ENCODE measurements at places on chromosomes 3 and 15.

- no peak for DNase-seq
Measured at GRCh38 chr3:159914426-159914825, 74.2 kb upstream of the IL12A start.

- DNase-seq = no peak
Measured at GRCh38 chr3:128315313-128315712, 151.4 kb downstream of the DNAJB8 start.

DNA sequence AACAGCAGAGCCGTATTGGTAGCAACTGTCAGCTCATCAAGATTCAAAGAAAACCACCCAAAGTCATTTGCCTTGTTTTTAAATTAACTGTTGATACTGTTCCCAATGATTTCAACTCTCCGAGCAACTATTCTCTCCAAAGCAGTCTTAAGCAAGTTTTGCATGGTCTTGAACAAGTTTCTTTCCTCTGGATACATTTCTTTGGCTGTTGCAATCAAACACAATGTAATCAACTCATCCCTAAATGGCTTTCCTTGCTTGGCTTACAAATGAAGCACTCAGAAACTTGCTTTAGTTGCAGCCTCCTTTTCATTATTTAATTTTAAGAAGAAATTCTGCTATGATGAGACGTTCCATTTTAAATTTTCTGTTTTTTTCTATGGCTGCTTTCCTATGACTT is 15.5 kb upstream of the MUC13 start:
- DNase-seq = no peak

DNA sequence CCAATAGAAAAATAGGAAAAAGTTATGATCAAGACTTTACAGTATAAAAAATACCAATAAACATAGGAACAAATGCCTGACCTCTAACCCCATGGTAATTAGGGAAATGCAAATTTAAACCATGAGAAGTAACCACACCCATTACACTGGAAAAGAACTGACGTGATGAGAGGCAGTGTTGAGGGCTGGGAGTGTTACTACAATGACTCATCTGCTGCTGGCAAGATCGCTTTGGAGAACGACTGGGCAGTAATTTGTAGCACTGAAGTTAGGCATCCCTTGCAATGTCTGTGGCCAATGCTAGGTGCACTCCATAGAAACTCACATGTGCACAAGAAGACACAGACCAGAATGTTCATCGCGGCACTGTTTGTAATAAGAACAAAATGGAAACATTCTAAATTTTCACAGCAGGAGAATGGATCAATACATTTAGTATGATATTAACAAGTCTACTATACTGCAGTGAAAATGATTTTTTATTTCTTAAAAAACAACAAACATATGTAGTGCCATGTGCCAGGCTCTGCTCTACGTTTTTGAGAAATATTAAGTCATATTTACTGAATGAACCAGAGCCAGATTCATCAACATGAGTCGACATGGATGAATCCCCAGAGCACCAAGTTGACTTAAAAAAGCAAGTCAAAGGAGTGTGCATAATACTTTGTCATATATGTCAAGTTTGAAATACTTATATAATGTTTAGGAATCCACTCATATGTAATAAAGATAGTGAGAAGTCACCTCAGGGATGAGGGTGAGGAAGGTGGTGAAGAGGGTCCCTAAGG is 37.6 kb upstream of the EPHB3 start:
- DNase-seq = no peak

DNA sequence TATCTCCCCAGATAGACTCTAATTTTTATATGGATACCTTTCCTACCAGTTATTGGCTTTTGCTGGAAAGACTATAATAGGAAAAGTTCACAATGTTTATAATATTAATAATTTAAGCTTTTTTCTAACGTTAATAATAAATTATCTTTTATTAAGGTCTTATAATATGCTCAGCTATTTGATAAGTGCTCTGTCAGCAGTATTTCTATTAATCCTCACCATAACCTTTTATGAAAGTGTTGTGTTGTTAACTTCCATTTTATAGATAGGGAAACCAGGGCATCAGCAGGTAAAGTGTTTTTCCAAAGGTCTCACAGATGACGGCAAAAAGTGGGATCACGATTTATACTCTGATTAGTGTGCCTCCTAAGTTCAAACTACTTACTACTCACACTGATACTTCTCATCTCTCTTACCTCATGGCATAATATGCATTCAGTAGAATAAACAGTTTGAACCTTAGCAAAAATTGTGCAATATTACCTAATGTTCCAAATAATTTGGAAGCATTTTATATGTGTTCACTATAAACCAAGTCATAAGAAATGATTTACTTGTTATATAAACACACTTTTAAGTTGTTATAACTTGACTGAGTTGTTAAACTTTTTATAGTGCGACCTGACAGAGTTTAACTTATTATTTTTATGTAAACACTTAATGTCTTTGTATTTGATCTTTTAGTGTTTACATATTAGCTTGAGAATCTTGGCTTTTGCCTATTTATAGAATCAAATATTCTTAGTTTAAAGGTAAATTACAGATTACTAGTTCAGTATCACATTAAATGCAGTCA is 274.9 kb upstream of the DCBLD2 start:
- DNase-seq = no peak

GRCh38 chr3:195170496-195170895 is 100.5 kb downstream of the XXYLT1 start:
- no peak for DNase-seq

- DNase-seq = no peak
Measured at GRCh38 chr3:114454551-114455251, 160.9 kb downstream of the TIGIT start.

- DNase-seq = no peak
Measured at GRCh38 chr15:74847432-74847831, 4.5 kb upstream of the ULK3 start.
